Spinal cord (tissue), 10 donors: ENCODE measurements at places on chromosomes 1 and 21. TPM values are rescaled to one million over a fixed set of nuclear protein-coding genes. Genes with fewer than 3 reads are reported as not detected.

OPRD1 gene
- total RNA-seq, result 1.4 TPM

KRTAP19-1 gene
- total RNA-seq, result not detected

ARHGAP30 gene
- 4.2 TPM for total RNA-seq

RHOU gene
- total RNA-seq, result 47.3 TPM

NDUFS5 gene
- total RNA-seq, result 276 TPM

S100A7A gene
- total RNA-seq, result not detected

HLX gene
- total RNA-seq, result 6.1 TPM

ZMPSTE24 gene
- total RNA-seq, result 70.9 TPM

DNA sequence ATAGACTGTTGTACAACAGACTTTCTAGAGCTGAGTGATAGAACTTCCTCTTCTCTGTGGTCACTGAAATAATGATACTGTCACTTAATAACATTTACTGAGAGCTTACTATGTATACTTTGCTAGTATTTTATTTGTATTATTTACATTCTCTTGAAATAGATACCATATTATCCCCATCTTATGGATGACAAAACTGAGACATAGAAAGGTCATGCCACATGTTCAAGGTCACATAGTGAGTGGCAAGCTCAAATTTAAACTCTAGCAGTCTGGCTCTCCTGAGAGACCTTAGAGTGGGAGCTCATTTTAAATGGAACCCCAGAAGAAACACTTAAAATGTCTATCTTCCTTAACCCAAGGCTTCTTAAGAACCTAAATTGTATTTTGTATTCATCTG lies 266.6 kb upstream of the CAMK1G start:
- DNase-seq, result no peak
- H3K36me3 ChIP-seq, result no peaks in the 10 kb centered on the region
- H3K27ac ChIP-seq, result no peak overlapping the region
- H3K27me3 ChIP-seq, result no peaks in the 10 kb centered on the region
- no peaks in the 10 kb centered on the region for H3K4me1 ChIP-seq

DNA sequence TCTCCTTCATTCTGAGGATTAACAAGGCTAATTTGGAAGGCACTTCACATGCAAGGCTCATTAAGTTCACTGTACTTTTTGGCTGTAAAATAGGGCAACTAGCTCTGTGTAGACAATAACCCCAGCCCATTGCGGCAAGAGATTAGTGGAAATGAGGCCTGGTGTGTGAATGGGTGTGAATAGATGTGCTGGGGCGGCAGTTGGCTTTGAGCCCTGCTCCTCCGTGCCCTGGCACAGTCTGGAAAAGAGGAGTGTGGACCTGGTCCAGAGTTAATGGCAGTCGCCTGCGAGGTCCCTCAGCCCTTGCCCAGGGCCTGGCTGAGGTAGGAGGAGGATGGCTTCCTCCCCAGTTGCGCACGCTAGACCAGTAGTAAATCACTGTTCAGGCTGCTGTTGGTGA lies 4.8 kb downstream of the KISS1 start:
- DNase-seq, result peak; percentile 80
- H3K4me1 ChIP-seq, result peaks cover 50% of the 10 kb centered on the region
- no peak overlapping the region for H3K4me3 ChIP-seq
- H3K27ac ChIP-seq, result no peak overlapping the region

GRCh38 chr1:93842750-93843500 lies 36.1 kb downstream of the DNTTIP2 start:
- no peak overlapping the region for H3K27ac ChIP-seq
- H3K27me3 ChIP-seq, result no peaks in the 10 kb centered on the region
- H3K4me1 ChIP-seq, result peaks cover 14% of the 10 kb centered on the region
- no peaks in the 10 kb centered on the region for H3K36me3 ChIP-seq
- DNase-seq, result no peak
- H3K4me3 ChIP-seq, result no peak overlapping the region

DNA sequence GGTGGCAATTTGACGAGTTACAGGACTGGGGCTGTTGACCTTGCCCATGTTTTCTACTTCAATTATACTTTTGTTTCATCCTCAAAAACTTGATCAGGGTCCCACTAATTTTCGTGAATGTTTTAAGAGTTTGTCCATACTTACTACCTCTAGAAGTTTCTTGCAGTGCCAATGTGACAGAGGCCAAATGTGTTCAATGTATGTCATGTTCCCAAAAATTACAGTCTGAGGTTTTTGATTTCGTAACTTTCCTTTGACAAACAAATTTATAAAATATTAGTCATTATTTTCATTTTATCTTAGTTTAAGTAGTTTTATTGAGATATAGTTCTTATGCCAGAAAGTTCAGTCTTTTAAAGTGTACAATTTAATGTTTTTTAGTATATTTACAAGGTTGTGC lies 15.3 kb downstream of the VPS13D start:
- H3K27ac ChIP-seq, result no peak overlapping the region
- H3K36me3 ChIP-seq, result peaks cover 27% of the 10 kb centered on the region
- no peaks in the 10 kb centered on the region for H3K27me3 ChIP-seq
- DNase-seq, result no peak

GRCh38 chr1:45001011-45001481 lies 10.1 kb downstream of the HECTD3 start:
- no peak for DNase-seq
- H3K36me3 ChIP-seq, result peaks cover 47% of the 10 kb centered on the region
- no peak overlapping the region for H3K4me3 ChIP-seq
- no peaks in the 10 kb centered on the region for H3K4me1 ChIP-seq

GRCh38 chr21:39911286-39912199 lies 44.3 kb downstream of the PCP4 start:
- no peaks in the 10 kb centered on the region for H3K36me3 ChIP-seq
- peaks cover 7% of the 10 kb centered on the region for H3K4me1 ChIP-seq
- H3K27me3 ChIP-seq, result no peaks in the 10 kb centered on the region
- DNase-seq, result no peak
- no peak overlapping the region for H3K4me3 ChIP-seq
- H3K27ac ChIP-seq, result no peak overlapping the region
